ENCODE measurements at places on chromosomes 11 and 22. TPM values are rescaled to one million over a fixed set of nuclear protein-coding genes. Genes with fewer than 3 reads are reported as not detected.

- no peak for DNase-seq
Measured at GRCh38 chr11:62546929-62547625, 471 bp upstream of the AHNAK start.

GRCh38 chr11:103637831-103638230 lies 398.6 kb upstream of the DDI1 start:
- DNase-seq = no peak

DNA sequence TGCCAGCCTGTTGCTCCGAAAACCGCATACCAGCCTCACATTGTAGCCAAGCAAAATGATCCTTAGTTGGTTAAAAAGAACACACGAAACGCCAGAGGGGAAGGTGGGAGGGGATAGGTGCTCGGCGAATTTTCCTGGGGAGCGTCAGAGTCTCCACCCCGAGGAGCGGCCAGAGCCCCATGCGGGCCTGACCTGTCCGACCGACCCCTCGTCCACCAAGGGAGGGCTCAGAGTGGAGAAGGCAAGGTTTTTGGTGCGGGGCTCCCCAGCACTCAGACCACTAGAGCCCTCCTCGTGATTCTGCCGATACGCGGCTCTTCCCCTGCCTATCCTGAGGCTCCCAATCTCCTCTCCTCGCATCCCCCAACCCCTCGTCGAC lies 39.6 kb downstream of the DIXDC1 start:
- DNase-seq = no peak

GRCh38 chr11:82326853-82327252 lies 406.8 kb downstream of the FAM181B start:
- DNase-seq = no peak

The ANO5 gene
- polyA plus RNA-seq = 14.4 TPM

Measured in forelimb muscle (tissue), 1 donor.